ENCODE measurements at places on chromosomes 6 and 20.

GRCh38 chr6:157741321-157741947 is 81.6 kb upstream of the SNX9 start:
- DNase-seq: no peak

GRCh38 chr6:168214586-168215104 is 104.9 kb downstream of the DACT2 start:
- no peak for DNase-seq

GRCh38 chr6:2937627-2938003 is 33.8 kb downstream of the SERPINB6 start:
- DNase-seq: no peak

- no peak for DNase-seq
These were observed 91.2 kb downstream of the DLL1 start for GRCh38 chr6:170199716-170200115.

- peak; percentile 88 for DNase-seq
These were observed 9.5 kb downstream of the CNKSR3 start for GRCh38 chr6:154500769-154501577.

- DNase-seq: no peak
These were observed 4.7 kb downstream of the ZBTB24 start for GRCh38 chr6:109478222-109478805.

- DNase-seq: no peak
These were observed 30.8 kb upstream of the PREP start for GRCh38 chr6:105433723-105434122.

DNA sequence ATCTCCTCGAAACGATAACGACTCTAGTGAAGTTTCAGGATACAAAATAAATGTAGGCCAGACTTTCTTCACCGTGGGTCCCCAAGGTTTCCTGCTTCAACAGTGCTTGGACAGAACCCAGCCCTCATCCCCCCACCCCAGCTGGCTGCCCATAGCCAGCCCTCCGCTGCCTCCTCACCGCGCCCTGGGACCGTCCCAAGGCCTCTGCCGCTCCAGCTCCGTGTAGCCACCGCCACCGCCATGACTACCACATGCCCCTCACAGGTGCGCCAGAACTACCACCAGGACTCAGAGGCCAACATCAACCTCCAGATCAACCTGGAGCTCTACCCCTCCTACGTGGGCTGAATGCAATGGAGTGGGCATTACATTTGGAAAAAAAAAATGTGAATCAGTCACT is 42.2 kb upstream of the KIAA1586 start:
- no peak for DNase-seq

GRCh38 chr6:136225496-136225895 is 24.6 kb downstream of the MTFR2 start:
- DNase-seq: no peak

GRCh38 chr6:3352678-3353077 is 93.9 kb downstream of the PSMG4 start:
- no peak for DNase-seq

Measured in putamen (tissue), 1 donor.